Brain (organoid and tissue), 16 donors: ENCODE measurements at places on chromosomes 2 and 18. TPM values are rescaled to one million over a fixed set of nuclear protein-coding genes. Genes with fewer than 3 reads are reported as not detected.

DNA sequence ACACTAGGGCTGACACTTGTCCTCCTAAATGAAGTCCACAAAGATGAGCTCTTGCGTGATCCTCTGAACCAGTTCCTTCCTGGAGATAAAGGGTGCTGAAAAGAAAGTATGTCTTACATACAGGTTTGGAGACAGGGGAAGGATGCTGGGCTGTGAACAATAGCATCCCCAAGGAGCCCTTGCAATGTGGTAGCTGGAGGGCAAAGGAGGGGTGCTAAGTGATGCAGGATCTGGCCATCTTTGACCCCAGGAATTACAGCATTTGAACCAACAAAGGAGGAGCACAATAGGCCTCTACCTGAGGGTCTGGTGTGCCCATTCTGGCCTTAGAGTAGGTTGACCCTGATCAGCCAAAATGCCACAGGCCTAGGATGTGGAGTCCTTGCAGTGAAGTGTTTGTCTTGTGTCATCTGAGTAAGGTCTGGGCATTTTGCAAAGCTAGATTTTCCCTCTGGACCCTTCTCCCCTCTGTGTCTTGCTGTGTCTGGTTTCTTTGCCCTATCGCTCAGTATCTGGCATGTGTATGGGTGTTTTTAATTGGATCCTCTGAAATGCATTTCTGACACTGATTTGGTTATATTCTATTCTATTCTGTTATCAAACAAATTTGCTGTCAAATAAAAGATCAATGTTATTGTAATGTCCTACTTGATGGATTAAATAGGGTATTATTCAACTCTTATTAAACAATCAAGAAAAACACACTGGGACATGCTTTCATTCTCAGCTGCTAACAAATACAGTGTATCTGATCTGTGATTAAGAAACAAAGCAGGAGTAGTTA is 364.8 kb upstream of the MEIS1 start:
- DNase-seq: no peak

DNA sequence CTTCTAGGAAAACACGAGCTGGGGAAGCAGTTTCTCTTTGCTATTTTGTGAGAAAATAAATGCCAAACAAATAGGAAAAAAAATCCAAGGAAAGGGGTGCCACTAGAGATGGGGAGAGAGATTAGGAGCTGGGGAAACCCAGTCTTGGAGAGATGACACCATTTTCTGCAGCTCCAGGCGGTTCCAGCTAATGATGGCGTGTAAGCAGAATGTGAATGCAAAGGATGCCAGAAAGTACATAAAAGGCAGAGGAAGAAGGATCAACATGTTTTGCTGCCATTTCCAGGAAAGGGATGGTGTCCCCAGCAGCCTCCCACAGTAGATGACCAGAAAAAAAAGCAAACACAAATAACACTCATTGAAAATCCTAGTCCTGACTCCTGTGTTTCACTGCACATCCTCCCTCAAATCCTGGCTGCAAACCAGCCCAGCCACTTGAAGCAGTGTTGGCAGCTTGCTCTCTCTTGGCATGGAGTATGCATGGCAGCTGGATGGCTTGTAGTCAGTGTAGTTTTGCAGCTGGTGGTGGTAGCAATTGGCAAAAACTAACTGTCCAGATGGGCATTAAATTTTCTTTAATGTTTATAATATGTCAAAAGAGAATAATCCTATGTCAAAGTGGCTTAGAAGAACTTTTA is 93.6 kb downstream of the FTCDNL1 start:
- peak; percentile 79 for DNase-seq

- DNase-seq: peak; percentile 73
Observed at GRCh38 chr2:206867006-206867405, 72.3 kb upstream of the CPO start.

GRCh38 chr2:240996834-240997140 is 1.6 kb upstream of the SNED1 start:
- DNase-seq: no peak

GRCh38 chr2:148928395-148928794 is 53.4 kb downstream of the KIF5C start:
- no peak for DNase-seq

GRCh38 chr2:192025637-192026036 is 169.1 kb downstream of the TMEFF2 start:
- no peak for DNase-seq

GCFC2 gene
- polyA plus RNA-seq: 7.1 TPM

DNA sequence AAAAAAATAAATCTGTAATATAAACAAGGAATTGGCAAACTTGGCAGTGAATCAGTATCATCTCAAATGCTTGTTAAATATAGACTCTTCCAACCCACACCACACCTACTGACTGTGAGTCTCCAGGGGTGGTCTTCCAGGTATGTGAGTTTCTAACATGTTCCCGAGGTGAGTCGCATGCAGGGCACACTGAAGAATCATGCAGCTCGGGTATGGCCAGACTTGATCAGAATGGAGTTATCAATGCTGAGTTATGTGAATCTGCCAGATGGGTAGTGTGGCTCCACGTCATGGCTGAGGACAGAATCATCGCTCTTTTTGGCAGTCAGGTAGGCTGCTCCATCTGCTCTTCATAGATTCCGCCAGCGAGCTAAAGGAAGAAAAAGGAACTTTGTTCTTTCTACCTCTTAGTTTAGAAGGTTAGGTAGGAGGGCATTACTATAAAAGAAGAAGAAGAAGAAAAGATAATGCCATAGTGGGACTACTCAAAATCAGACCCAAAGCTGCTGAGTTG is 1279.7 kb upstream of the ZEB2 start:
- DNase-seq: no peak

- no peak for DNase-seq
Observed at GRCh38 chr2:62180975-62181374, 14.9 kb upstream of the B3GNT2 start.

DNA sequence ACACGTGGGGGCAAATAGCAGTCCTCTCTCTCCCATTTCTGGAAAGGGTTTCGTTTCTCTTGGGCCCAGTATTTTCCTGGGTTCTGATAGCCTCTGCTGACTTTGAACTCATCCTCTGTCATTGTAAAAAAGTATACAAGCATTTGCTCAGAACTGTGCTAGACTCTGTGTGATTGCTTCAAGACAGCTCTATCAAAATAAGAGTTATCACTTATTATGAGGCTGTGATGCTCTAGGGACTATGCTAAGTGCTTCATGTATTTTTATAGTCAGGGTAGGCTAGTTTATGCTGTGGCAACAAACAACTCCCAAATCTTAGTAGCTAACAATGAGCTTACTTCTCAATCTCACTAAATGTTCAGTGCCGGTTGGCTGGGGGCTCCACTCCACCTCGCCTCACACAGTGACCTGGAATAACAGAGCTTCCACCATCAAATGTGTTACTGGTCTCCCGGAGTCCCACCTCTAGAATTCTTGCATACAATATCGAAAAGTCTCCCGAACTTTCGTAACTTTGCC is 110.8 kb upstream of the CDC42EP3 start:
- no peak for DNase-seq

GRCh38 chr2:241868661-241869081 is 858 bp upstream of the RTP5 start:
- DNase-seq: no peak

DUSP19 gene
- 0.95 TPM for polyA plus RNA-seq
